Left renal cortex interstitium (tissue), 4 donors: ENCODE measurements at places on chromosomes 2 and 18. TPM values are rescaled to one million over a fixed set of nuclear protein-coding genes. Genes with fewer than 3 reads are reported as not detected.

- no peak for DNase-seq
Measured at GRCh38 chr2:70425682-70426301, 123.9 kb upstream of the FAM136A start.

The DHRS9 gene
- 0.90 TPM for polyA plus RNA-seq

- no peak for DNase-seq
Measured at GRCh38 chr2:71688530-71688929, 235.2 kb downstream of the DYSF start.

DNA sequence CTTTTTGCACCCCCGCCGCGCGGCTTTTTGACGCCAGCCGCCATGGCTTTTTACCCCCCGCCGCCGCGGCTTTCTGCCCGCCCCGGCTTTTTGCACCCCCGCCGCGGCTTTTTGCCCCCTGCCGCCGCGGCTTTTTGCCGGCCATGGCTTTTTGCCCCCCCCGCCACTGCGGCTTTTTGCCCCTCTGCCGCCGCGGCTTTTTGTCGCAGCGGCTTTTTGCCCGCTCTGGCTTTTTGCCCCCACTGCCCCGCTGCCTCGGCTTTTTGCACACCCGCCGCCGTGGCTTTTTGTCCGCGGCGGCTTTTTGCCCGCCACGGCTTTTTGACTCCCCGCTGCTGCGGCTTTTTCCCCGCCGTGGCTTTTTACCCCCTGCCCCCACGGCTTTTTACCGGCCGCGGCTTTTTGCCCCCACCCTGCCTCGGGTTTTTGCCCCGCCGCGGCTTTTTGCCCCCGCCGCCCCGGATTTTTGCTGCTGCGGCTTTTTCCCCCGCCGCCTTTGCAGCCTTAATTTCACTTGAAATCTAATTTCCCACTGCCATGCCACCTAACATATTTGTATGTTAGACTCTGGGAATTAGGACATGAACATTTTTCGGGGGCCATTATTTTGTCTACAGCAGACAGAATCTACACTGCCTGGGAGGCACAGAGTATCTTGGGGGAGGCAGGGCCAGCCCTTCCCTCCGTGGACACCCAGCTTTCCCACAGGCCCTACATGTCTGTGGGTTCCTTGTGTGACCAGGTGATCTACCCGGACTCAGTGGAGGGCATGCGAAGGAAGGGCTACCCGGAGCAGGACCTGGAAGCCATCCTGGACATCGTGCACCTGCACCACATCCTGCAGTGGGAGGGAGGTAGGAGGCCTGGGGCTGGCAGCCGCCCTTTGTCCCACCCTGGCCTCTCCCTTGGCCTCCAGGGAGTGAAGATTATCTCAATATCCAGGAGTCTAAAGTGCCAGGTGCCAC lies 3031.0 kb upstream of the TEKT4 start:
- DNase-seq, result no peak
